T1000 (cell line): ENCODE measurements at places on chromosomes 6 and 20.

DNA sequence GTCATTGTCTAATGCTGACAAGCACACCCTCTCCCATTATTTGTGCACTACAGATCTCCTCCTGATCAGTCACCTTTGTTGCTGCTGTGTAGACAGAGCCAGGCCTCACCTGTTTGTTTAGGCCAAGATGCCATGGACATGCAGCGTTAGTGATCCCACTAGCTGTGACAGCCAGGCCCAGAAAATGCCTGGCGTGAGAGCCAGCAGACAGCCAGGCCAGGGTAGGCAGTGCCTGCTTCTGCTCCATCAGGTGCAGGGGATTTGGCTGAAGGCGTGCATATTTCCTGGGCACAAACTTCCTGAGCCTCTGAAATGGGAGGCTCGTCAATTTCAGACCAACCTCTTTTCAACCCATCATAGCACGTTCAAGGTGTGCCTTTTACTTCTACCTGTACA is 27.3 kb downstream of the MANBAL start:
- no peak for DNase-seq

- no peak for DNase-seq
These were observed 340.0 kb downstream of the NRN1 start for GRCh38 chr6:5666695-5667094.

DNA sequence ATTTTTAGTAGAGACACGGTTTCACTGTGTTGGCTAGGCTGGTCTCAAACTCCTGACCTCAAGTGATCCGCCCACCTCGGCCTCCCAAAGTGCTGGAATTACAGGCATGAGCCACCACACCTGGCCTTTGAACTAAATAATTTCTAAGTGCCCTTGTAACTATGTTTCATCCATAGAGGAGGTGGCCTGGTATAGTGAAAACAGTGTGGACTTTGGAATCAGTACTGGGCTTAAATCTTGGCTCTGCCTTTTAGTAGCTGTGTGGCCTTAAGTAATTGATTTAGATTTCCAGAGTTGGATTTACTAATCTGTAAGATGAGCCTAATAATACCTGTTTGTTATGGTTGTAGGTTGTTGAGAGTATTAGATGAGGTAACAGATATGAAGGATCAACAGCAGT is 14.2 kb upstream of the TGM3 start:
- no peak for DNase-seq

- no peak for DNase-seq
These were observed 663 bp downstream of the LST1 start for GRCh38 chr6:31586599-31587281.

DNA sequence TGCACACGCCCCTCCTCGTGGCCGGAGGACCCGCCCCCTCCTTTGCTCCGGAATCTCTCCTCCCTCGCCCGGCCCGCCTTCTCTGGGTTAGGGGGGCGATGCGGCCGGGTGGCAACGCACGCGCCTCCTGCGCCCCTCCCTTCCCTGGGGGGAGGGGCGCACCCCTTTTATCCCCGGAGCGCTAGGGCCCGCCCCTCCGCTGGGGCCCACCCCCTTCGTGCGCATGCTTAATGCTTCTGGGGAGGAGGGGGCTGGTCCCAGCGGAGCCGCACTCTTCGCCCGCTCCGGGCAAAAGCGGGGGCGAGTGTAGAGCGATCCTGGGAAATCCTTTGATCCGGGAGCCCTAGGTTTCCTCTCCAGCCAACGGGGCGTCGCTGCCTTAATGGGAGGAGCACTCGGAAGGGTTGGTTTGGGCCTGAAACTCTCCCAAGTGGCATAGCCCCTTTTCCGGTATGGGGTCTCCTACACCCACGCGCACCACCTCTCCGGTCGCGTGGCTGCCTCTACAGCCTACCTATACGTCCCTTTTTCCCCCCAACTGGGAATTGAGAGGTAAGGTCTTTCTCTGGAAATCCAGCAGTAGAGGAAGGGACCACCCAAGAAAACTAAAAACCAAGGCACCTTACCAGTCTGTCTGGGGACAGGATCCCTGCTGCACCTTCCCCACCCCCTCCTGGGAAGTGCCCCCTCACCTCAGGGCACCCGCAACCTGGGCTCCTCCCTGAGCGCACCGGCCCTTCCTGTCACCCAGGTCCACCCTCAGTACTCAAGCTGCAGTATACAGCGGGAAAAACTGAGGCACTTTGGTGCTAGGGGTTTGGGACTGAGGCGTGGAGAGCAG is 2.1 kb downstream of the SOX12 start:
- peak; percentile 48 for DNase-seq

DNA sequence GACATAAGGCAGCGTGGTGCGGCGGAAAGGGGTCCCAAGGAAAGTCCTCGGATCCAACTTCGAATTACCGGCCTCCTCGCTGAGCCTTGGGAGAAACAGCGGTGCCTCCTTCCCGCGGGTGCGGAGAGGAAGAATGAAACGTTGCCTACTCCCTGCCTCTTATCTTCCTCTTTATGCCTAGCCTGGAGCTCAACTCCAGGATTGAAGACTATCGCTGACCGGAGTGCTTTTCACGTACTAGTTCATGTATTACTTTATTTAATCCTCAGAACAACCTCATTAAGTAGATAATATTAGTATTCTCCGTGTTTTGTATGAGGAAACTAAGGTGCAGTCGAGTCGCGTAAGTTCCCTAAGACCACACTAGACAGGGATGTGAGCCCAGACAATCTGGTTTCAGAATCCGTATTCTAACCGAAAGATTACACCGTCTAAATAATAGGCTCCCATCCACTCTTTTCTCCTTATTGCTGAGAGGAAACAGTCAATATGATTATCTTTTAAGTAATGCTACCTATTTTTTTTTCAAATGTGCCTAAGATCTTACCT is 793 bp upstream of the PDSS2 start:
- DNase-seq: no peak

DNA sequence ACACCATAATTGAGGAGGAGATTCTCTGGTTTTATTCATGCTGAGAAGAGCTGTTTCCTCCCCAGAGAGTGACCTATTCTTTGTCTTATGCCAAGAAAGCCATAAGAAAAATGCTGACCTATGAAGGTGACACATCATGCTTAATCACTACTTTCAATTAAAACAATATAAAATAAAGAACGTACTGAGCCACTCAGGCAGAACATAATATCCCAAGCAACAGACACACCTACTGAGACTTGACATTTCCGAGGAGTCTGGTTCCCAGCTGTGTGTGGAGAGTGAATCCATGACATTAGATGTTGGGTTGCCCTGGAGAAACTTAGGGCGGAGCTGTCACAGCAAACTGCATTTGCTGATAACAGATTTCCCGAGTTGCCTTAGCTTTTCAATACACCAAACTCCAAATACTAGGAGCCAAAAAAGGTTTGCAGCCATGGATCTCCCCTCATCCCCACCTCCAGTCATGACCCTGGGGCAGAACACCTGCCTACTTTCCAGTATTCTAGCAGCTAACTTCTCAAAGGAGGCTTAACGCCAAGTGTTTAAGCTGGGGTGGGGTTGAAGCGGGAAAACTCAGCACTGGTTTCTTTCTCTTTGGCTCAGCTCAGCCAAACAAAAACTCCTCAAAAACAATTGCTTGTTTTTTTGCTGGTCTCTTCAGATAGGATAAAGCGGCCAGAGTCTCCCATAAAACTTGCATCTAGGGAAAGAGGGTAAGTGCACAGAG is 92.2 kb downstream of the BACH2 start:
- no peak for DNase-seq

DNA sequence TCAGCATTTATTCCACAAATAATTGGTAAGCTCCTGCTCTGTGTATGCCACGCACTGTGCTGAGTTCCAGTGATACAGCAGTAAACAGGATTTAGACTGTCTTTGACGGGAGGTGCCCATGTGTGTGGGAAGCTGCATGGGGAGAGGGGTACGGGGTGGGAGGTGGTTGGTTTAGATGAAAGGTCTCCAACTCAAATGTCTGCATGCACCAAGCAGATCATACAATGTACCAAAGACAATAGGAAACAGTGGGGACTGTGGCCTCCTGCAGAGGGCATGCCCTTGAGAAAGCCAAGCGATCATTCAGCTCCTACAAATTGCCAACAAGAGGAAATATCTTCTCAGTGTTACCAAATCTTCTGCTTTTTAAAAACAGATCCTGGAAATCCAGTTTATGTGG is 36.1 kb downstream of the SLC22A2 start:
- DNase-seq: no peak

DNA sequence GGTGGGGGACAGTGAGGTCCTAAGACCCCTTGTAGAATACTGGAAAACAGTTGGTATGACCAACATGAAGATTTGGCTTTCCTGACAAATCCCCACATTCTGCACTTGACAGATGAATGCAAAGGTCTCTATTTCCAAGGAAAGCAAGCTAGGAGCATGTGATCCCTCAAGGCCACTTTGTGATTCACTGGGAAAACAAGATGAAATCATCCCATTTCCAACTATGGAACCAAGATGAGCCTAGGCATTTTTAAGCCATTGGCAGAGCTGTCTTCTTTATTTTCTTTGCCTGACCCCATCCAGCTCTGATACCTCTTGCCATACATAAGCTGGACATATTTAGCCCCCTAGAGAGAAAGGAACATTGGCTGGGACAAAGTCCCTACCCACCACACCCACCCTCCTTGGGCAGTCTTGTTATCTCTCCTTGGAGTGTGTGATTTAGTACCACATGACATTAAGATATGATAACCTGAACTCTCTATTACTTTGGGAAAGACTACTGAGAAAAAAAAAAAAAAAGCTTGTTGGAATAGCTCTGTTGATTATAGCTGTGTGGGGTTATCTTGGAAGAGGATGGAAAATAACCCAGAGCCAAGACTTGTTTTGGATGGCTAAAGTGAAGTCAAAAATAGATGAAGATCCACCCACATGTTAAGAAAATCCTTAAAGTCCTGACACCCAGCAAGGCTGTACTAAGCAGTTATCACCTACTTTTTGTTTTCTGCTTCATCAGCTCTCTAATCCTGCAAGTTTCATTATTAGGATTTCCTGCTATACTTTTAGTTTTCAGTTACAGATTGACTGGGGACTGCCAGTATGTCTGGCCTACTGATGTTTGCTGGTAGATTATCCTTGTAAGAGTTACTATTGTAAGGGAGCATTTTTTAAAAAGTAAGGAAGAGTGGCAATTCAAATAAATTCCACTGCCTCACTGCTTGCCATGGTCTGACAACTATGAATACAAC is 90.1 kb upstream of the PREP start:
- no peak for DNase-seq

- DNase-seq: no peak
These were observed 53.2 kb downstream of the FAM8A1 start for GRCh38 chr6:17653198-17653882.

GRCh38 chr20:20492521-20493332 is 124.8 kb downstream of the INSM1 start:
- no peak for DNase-seq

DNA sequence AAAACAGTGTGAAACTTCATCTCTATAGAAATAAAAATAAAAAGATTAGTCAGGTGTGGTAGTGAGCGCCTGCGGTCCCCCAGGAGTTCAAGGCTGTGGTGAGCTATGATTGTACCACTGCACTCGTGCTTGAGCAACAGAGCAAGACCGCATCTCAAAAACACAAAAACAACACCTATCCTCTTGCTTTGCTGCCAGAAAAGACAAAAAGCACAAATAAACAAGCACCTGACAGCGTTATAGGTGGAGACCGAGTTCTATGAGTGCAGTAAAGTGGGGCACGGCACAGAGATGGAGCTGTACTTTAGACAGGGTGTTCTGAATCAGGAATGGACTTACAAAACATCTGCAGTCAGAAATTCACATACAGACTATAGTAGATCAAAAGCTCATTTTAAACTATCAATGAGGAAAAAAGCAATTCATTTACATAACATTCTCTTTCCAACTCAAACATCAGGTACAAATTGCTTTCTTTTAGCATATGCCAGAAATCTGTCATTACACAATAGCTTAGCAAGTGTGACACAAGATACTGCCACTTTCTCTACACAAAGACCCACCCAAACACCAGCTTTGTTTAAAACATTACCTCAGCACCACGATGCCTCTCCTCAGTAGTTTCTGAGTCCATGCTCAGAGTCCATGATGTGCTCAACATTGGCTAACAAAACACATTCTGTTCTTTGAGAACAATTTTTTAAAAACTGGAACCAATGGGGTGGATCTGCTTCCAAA is 10.1 kb downstream of the EZR start:
- DNase-seq: no peak

DNA sequence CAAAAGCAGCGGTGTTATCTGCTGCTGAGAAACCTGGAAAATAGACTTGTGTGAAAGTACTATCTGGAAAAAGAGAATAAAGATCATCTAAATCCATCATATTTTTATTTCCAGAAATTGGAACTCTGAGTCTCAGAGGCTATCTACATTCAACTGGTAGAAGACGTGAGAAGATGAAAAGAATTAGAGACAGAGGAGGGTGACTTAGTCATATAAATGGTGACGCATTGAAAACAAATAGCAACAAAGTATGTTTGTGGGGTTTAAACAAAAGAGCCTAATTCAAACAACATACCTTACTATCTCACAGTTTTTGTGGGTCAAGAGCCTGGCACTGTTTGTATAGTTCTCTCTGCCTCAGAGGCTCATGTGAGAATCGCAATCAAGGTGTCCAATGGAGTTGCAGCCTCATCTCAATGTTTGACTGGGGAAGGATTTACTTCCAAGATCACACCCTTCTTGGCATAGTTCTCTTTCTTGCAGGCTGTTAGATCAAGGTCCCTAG is 757.1 kb upstream of the SLC35B3 start:
- DNase-seq: no peak

GRCh38 chr6:153563001-153563400 is 431.9 kb upstream of the RGS17 start:
- DNase-seq: no peak

DNA sequence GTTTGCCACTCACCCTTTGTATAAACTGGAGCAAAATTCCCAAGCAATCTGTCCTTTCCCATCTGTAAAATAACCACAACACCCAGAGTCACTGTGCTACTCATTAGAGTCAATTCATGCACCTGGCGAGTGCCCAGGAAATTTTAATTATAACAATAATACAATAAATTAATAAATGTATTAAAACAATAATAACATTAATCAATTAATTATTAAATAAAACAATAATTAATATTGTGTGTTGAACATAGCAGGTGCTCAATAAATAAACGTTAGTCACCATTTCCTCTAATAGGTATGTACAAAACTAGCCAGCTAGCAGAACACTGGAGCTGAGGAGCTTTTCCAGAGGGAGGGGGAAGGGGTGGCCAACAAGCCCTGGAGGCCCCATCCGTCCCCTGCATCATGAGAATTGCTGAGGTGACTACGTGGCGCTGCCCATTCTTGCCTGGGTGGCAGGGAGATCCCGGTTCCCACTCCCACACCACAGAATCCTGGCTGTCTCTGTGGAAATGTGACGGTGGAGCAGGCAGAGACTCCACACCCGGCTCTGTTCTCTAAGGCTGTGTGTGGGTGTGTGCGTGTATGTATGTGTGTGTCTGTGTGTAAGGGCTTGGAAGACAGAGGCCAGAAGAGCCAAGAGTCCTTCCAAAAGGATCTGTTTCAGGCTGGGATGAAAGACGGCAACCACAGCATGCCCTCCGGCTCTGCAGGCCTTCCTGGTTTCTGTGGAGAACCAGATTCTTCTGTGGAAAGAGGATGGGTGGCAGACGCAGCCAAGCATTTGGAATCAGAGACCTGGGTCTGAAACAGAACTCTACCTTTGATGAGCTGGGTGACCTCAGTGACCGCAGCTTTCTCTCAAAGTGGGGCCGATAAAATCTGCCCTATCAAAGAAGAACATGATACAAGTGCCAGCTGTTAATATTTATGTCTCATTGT is 18.8 kb upstream of the EZR start:
- no peak for DNase-seq
